ENCODE measurements at places on chromosomes 1 and 21.

DNA sequence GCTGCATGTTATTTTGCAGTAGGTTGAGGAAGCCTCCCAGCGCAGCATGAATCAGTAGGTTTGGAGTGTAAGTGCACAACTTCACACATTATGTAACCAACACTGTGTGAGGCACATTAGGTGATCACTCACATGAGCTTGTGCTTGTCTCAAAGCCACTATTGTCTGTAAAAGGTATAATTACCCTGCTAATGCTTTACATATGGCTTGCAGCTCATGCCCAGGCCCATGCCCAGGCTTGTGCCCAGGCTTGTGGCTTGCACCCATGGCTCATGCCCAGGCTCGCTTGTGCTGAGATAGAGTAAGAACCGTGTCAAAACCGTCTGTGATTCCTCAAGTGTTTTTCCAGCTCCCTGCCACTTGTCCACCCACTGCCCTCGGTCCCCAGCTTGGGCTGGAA is 596.3 kb downstream of the LTN1 start:
- DNase-seq: peak; percentile 67

DNA sequence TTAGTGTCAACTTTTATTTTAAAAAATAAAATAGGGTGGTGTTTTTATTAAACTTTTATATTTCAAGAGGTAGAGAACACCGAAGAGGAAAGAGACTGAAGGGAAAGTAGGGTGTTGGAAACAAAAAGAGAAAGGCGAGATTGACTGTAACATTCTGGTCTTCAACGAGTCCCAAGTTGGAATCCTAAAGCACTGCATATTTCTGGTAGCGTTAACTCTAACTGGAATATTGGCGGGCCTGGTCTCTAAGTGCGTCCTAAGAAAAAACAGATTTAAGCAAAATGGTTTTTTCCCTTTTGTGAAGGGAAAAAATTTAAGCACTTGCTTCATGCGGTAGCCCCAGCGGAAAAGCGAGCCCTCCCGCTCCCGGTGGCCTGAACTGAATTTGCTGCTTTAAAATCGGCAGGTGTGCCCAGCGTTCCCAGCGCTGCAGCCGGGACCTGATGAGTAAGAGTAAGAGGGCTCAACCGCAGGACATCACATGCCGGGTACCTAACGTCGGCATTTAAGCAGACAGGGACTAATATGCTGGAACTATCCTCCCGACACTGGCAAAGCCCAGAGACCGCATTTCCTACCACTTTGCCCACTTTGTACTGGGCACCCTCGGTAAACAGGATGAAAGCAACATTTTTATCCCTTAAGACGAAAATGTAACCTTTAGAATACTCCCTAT is 30.5 kb upstream of the NFIA start:
- no peak for DNase-seq

- DNase-seq: peak; percentile 60
Observed at GRCh38 chr21:17667256-17667655, 54.6 kb upstream of the BTG3 start.

DNA sequence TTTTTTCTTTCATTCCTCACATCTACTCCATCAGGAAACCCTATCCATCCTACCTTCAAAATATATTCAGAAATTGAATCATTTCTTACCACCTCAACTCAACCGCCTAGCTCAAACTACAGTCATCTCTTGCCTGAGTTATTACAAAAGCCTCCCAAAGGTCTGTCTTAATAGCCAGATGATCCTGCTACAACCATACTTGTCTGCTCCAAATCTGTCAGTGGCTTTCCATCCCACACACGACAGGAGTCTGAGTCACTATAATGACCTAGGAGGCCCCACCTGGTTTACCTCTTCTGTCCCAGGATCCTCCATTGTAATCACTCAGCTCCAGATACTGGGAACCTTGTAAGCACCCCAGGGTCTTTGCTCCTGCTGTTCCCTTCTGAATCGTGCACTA is 37.1 kb upstream of the IL12RB2 start:
- no peak for DNase-seq

DNA sequence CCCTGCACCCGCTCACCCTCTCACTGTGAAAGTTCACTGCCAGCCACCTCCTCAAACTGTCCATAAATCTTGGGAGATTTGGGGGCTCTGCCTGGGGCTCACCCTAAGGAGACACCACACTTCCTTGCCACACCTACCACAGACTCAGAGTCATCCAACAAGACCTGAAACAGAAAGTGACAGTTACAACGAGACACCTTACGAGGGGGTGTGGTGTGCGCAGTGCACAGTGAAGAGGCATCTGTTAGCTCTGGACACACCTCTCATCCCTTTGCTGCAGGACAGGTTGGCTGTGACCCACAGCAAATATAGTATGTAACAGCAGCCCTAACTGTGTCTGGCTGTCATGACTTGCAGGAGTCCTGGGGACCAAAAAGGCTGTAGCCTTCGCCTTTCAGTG is 190.2 kb downstream of the NR5A2 start:
- DNase-seq: no peak

DNA sequence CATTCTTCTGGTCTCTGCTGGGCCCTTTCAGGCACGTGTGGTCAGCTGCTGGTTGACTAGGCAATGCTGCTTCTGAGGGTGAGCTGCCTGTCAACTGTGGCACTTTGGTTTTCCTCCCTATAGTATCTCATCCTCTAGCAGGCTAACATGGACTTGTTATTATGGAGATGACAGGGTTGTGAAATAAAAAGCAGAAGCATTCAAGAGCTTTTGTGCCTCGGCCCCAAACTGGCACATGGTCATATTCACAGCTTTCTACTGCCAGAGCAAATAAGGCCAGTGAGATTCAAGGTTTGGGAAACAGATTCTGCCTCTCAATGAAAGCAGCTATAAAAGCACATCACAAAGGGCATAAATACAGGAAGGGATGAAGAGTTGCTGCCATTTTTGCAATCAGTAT is 1.6 kb upstream of the ZNF124 start:
- DNase-seq: no peak

DNA sequence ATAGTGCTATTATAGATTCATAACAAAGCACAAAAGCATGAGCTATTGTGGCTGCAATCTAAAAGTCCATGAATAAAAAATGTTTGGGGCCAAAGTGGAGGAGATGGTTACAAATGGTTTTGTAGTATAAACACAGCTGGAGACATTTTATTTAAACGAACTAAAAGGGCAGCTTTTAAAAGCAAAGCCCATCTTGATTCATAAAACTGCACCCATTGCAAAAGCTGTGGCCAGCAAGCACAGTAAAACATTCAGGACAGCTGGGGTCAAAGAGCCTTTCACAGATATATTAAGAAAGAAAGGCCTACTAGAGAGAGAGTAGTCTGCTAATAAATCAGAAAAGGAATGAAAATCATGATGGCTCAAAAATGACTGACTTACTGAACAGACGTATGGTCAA is 520.8 kb downstream of the NUF2 start:
- no peak for DNase-seq

GRCh38 chr1:116871779-116872146 is 38.0 kb upstream of the PTGFRN start:
- DNase-seq: no peak

All from foreskin keratinocyte (primary cell).